H9 (cell line): ENCODE measurements at places on chromosomes 5 and 9.

DNA sequence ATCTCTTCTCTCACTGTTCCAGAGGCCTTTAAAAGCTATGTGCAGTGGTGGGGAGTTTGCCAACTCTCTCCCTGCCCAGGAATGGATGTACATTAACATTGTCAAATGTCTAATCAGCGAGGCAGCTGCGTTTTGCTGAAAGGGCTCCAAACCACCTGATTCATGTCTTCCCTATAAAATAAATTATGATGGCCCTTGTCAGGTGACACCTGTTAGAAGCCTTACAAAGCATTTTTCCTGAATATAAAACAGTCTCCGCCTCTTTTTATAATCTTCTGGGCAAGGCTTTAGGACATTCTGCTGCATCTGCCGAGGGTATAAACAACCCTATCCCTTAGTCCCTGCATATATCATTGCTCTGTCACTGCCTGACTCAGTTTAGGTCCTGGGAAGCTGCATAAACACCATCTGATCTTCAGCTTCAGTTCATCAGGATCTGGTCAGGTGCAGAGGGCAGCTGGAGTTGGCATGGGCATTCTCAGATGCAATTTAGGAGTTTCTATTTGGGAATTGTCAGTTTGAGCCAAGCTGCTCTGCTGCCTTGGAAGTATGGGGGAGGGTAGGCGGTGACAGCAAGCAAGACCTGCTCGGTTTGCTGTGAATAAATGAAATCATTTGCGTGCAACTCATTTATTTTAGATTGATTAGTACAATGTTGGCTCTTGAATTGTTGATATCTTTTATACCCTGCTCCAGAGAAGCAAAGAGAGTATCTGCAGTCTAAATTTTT, 103.5 kb downstream of the ACER2 start:
- no peaks in the 10 kb centered on the region for H3K4me1 ChIP-seq
- no peaks in the 10 kb centered on the region for H3K36me3 ChIP-seq
- no peaks in the 10 kb centered on the region for H3K27me3 ChIP-seq
- no peak overlapping the region for H3K4me3 ChIP-seq

- no peaks in the 10 kb centered on the region; the same call in 1 of the 2 replicates for H3K27me3 ChIP-seq
- H3K36me3 ChIP-seq = peaks cover 7% of the 10 kb centered on the region
- peaks cover 19% of the 10 kb centered on the region for H3K4me1 ChIP-seq
- H3K4me3 ChIP-seq = no peak overlapping the region
- peak; percentile 60 for DNase-seq
These were observed 205.8 kb downstream of the GABBR2 start for GRCh38 chr9:98502976-98503325.

- H3K36me3 ChIP-seq = no peaks in the 10 kb centered on the region
- DNase-seq = no peak
- peak overlapping the region; percentile 76 for H3K4me3 ChIP-seq
- peaks cover 24% of the 10 kb centered on the region; the same call in 1 of the 2 replicates for H3K27me3 ChIP-seq
- H3K4me1 ChIP-seq = no peaks in the 10 kb centered on the region; the same call in 1 of the 2 replicates
- H3K27ac ChIP-seq = no peak overlapping the region
These were observed 1.8 kb downstream of the FGF10 start for GRCh38 chr5:44387406-44387805.

DNA sequence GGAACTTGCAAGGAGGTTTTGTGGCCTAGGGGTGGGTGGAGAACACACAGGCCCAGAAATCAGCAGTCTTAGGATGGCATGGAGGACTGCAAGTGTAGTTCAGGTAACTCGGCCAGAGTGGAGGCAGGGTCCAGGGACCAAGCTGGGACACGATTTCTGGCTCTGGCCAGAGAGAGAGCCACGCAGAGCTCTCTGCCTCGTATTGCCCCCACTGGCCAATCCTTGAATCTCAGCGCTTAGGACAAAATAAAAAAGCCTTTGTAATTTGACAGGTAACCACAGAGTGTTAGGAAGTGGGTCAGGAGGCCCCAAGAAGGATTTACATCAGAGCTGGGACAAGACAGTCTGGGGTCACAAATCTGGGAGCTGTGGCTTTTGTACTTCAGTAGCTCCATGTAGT, 11.7 kb downstream of the MAP3K1 start:
- no peak overlapping the region for H3K4me3 ChIP-seq
- H3K4me1 ChIP-seq = peaks cover 6% of the 10 kb centered on the region
- DNase-seq = peak; percentile 57
- no peaks in the 10 kb centered on the region for H3K27me3 ChIP-seq

DNA sequence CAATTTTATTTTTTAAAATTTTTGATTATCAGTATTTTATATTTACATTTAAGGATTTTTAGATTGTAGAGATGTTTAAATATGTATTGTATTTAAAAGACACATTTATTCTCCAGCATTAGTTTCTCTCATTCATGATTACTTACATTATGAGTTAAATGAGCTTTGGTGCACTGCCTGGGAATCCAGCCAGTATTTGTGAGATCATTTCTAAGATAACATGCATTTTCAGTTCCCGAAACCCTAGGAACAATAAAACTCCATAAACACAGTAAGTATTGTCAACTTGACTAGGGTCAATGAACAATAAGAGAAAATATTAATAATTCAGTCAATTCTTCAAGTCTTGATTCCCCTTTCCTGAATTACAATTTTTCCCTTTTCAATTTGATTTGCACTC, 403.3 kb downstream of the PLK2 start:
- no peaks in the 10 kb centered on the region for H3K4me1 ChIP-seq
- no peak overlapping the region for H3K27ac ChIP-seq
- H3K36me3 ChIP-seq = no peaks in the 10 kb centered on the region
- no peak overlapping the region for H3K4me3 ChIP-seq
- H3K27me3 ChIP-seq = no peaks in the 10 kb centered on the region

- H3K4me3 ChIP-seq = 0 out of 3 replicates have a peak overlapping the region, but pooled peaks have one; percentile 2
- no peaks in the 10 kb centered on the region for H3K36me3 ChIP-seq
- H3K4me1 ChIP-seq = peaks cover 11% of the 10 kb centered on the region; the same call in 1 of the 2 replicates
- DNase-seq = no peak
These were observed 6.7 kb upstream of the NXNL2 start for GRCh38 chr9:88528080-88528790.

DNA sequence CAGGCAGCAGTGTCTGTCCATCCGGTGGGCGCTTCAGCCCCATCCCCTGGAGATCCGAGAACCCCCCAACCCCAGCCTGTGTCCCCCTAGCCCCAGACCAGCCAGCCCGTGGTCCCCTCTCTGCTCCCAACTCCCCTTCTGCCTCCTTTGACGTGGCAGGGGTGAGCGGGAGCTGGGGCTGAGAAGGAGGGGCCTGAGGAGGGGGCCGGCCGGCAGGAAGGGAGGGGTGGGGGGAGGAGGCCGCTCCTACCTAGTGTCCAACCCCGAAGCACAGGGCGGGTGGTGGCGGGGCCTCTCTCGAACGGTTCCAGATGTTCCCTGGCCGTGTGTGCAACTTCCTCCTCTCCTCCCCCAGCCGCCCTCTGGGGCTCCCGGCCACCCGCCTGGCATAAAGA, 31.0 kb downstream of the GOLGA2 start:
- peaks cover 5% of the 10 kb centered on the region; the same call in 1 of the 2 replicates for H3K4me1 ChIP-seq
- H3K27ac ChIP-seq = no peak overlapping the region
- DNase-seq = peak; percentile 85

DNA sequence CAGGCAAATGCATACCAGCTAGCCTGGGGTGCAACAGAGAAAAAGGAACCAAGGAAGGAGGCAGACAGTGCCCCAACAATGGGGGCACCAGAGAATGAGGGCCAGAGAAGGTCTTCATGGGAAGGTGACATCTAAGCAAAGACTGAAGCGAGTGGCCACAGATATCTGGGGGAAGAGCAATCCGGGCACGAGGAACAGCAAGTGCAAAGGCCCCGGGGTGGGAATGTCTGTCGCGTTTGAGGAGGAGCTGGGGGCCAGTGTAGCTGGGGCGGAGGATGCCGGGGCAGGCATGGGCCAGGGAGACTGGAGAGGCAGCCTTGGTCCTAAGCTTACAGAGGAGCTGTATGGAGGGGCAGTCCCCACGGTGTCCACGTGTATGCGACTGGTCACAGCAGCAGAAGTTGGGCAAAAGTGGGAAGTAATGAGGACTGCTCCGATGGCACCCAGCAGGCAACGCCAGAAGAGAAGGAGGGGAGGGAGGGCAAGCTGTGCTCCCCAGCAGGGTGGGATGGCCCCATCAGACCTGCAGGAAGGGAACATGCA, 19.1 kb downstream of the EEIG1 start:
- H3K27me3 ChIP-seq = no peaks in the 10 kb centered on the region
- peaks cover 9% of the 10 kb centered on the region for H3K36me3 ChIP-seq
- DNase-seq = no peak
- no peak overlapping the region for H3K27ac ChIP-seq
- no peaks in the 10 kb centered on the region; the same call in 1 of the 2 replicates for H3K4me1 ChIP-seq

DNA sequence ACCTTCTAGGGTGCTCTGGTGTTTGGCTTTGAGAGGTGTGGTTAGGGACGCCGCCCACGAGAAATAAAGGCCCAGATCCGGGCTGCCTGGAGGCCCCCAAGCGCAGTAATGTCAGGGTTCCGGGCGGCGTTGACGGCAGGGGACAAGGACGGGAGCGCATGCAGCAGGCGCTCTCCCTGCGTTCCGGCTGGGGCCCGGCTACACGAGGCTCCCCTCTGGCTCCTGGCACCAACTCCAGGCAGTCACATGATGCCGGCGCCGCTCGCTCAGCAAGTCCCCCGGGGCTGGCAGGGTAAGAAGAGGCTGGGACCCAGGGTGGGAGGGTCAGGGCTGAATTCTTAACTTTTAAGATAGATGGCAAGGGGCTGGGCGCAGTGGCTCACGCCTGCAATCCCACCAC, 28.1 kb downstream of the UBTD2 start:
- H3K4me3 ChIP-seq = no peak overlapping the region
- H3K27ac ChIP-seq = no peak overlapping the region
- no peaks in the 10 kb centered on the region for H3K27me3 ChIP-seq
- peaks cover 61% of the 10 kb centered on the region for H3K36me3 ChIP-seq

- no peaks in the 10 kb centered on the region; the same call in 2 of the 3 replicates for H3K36me3 ChIP-seq
- DNase-seq = no peak
These were observed 585.2 kb downstream of the EFNA5 start for GRCh38 chr5:107085572-107085971.

DNA sequence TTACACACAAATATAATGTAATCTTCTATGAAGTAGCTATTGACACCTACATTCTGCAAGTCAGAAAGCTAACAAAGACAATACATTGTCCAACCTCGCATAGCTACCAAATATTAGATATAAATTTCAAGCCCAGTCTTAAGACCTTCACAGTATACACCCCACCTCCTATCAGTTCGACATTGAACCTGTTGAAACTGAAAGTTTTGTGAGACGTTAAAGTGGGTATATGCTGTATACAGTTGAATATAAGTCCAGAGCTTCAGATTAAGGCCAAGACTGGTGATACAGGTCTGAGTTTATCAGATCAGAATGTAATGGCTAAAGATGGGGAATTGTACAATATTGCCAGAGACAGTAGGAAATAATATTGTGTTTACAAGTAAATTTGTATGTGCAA, 489.3 kb upstream of the RORB start:
- no peak overlapping the region for H3K4me3 ChIP-seq
- DNase-seq = no peak
- no peaks in the 10 kb centered on the region; the same call in 1 of the 2 replicates for H3K36me3 ChIP-seq
- no peaks in the 10 kb centered on the region for H3K27me3 ChIP-seq
- no peak overlapping the region for H3K27ac ChIP-seq

- H3K36me3 ChIP-seq = no peaks in the 10 kb centered on the region
- H3K4me3 ChIP-seq = no peak overlapping the region
- peaks cover 4% of the 10 kb centered on the region; the same call in 1 of the 2 replicates for H3K4me1 ChIP-seq
- H3K27ac ChIP-seq = no peak overlapping the region
These were observed 214.8 kb downstream of the PAX5 start for GRCh38 chr9:36818965-36819870.

GRCh38 chr5:6545036-6545693, 87.7 kb downstream of the NSUN2 start:
- no peak overlapping the region for H3K27ac ChIP-seq
- no peaks in the 10 kb centered on the region for H3K36me3 ChIP-seq
- H3K27me3 ChIP-seq = no peaks in the 10 kb centered on the region
- H3K4me1 ChIP-seq = no peaks in the 10 kb centered on the region
- no peak for DNase-seq
- no peak overlapping the region for H3K4me3 ChIP-seq

DNA sequence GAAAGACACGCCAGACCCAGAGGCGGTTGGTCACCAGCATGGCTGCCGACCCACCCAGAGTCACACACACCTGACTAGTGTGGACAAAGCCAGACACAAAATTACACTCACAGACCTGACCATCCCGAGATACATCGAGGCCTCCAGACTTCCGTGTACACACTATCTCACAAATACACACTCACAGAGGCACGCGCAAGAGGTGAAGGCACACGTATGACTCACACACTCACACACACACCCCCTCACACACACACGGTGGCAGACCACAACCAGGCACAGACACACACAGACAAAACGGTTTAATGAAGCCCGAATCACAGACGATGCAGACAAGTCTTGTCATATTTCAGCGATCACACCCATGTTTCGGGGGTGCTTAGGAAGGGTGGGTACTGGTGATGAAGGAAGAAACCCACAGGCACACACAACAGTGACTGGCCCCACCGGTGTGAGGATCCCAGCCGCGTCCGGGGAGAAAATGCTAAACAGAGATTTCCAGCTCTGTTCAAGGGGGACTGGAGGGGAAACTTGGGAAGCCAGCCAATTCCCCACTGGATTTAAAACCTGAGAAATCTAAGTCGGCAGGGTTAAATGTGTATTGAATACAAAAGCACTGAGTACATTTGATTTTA, 51.3 kb downstream of the CRB2 start:
- H3K4me1 ChIP-seq = no peaks in the 10 kb centered on the region; the same call in 1 of the 2 replicates
- no peak overlapping the region for H3K4me3 ChIP-seq
- H3K36me3 ChIP-seq = no peaks in the 10 kb centered on the region; the same call in 2 of the 3 replicates
- no peaks in the 10 kb centered on the region for H3K27me3 ChIP-seq
- DNase-seq = no peak
- no peak overlapping the region for H3K27ac ChIP-seq
